ENCODE measurements at places on chromosomes 7 and 10.

DNA sequence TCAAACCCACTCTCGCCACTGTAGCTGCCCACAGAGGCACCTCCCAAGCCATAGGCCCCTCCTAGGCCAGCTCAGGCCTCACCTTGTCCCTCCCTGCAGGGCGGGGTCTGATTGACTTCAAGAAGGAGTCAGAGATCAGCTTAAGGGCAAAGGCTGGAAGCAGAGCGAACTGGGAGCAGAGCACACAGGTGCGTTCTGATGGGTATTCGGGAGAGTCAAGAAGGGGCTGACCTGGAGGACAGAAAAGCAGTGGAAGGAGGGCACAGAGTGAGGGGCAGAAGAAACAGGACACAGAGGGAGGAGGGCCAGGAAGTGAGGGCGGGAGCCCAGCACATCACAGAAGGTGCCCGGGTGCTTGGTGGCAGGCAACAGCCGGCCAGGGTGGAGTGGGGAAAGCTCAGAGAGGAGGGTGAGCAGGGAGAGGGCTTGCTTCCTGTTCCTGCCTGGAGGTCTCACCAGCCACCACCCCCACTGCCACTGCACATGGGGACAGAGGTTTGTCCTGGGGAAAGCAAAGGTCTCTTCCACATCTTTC, at the start of gene AOC1:
Gene AOC1, plus strand, starts transcription at position 147 of the 535 bp plus-strand sequence. CDS start 3,954 bp downstream, outside the sequence.
- no peak for DNase-seq

DNA sequence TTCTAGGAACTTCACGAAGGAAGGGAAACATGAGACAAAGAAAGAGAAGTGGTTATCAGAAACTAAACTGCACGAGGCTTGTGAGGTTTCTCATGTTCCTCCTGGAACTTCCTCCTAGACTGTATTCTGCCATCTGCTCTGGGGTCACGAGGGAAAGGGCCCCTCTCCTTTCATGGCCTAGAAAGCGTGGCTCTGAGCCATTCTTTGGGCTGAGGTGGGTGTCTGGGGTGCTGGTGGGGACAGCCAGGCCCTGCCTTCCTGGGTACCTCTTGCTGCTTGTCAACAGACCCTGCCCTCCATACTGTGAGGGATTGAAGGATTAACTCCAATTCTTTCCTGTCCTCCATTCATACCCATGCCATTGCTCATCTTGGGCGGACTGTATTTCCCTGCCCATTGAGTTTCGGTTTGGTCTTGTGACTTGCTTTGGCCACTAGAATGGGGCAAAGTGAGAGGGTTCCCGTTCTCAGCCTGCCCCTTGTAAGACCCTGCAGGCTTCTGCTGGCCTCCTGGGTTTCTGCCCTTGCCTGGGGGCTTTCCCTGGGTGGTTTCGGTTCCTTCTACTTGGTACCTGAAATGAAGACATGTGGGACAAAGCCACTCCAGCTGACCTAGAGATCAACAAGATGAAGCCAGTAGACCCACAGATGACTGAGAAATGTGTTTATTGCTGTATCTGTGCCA, 14.9 kb upstream of the GIMAP8 start:
- DNase-seq: no peak

- DNase-seq: no peak
These were observed 16.7 kb downstream of the TRIM56 start for GRCh38 chr7:101102026-101102425.

DNA sequence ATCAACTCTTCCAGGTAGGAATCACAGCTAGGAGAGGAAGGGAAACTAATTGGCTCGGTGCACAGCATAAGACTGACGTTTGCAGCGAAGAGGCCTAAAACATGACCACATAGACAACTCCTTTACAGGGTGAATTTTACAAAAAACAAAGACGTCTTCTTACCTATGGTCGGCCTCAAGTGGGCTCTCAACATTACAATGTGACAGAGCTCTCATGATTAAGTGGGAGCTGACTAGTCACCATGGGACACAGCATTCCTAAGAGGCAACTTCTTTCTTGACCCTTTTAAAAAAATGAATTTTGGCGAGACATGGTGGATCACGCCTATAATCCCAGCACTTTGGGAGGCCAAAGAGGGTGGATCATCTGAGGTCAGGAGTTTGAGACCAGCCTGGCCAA, 4.6 kb downstream of the PDIA4 start:
- no peak for DNase-seq

- DNase-seq: no peak
These were observed 111.6 kb downstream of the RAMP3 start for GRCh38 chr7:45269192-45269591.

GRCh38 chr7:35747611-35748010, 52.7 kb upstream of the HERPUD2 start:
- no peak for DNase-seq

DNA sequence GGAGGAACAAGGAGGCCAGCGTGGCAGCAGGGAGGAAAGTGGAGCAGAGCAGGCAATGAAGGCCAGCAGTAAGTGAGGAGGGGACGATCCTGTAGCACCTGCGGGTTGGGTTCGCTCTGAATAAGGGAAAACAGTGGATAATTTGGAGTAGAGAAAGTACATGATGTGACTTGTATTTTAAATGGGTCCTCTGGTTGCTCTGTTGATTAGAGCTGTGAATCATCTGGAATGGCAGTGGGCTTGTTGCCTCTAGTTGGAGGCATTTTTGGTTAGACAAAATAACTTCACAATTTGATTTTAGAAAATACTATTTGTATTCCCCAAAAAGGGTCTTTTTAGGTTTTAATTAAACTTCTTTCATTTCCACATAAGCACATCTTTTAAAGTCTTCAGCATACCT, 277.4 kb downstream of the ARL4A start:
- DNase-seq: no peak

All from NCI-H526 (cell line).